Fibroblast of skin of scalp (primary cell): ENCODE measurements at places on chromosomes 2 and 18.

- DNase-seq = no peak
Measured at GRCh38 chr2:40394597-40394996, 57.3 kb downstream of the SLC8A1 start.

- no peak for DNase-seq
Measured at GRCh38 chr2:200379481-200380090, 73.1 kb downstream of the SPATS2L start.

- peak; percentile 88 for DNase-seq
Measured at GRCh38 chr2:133377021-133377481, 191.2 kb downstream of the NCKAP5 start.

DNA sequence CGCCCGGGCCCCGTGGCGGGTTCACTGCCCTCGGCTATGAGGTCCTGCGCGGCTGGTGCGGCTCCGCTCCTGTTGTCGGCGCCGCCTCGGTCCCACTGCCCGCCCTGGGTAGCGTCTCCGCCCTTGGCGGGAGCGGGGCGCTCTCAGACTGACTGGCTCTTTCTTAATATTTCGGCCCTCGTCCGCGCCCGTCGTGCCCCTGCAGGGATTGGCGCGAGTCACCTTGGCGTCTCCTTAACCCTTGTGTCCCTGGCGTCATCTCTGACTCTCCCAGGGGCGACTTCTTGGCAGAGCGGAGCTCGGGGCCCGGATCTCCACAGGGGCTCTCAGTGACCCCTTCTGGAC lies 1.3 kb downstream of the PTMA start:
- DNase-seq = peak; percentile 21

DNA sequence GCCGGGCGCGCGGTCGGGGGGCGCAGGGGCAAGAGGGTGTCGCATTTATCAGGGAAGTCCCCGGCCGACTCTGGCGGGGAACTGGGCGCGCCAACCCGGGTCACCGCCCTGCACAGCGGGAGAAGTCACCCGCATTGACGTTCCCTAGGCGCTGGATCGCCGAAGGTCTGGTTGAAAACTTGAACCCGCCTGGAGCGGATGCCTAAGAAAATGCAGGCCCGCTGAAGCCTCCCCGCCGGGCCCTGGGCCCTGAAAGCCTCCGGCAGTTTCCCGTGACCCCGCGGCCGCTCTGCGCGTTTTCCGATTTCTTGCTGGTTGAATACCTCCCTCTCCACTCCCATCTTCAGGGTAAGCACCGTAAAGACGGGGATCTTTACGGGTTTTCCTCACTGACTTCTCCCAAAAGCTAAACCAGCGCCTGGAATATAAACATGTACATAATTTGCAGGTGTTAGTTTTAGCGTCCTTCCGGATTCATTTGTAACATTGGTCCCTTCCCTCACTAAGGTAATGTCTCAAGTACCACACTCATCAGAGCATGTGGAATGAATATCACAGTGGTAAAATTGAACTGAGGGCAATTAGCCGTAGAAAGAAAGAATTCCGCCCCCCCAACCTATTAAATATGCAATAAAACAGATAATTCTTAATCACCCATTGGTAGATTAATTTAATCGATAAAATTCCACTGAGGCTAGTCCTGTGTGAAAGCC lies 675 bp upstream of the SPIRE1 start:
- DNase-seq = peak; percentile 18

- no peak for DNase-seq
Measured at GRCh38 chr2:241925821-241926441, 56.4 kb downstream of the RTP5 start.

DNA sequence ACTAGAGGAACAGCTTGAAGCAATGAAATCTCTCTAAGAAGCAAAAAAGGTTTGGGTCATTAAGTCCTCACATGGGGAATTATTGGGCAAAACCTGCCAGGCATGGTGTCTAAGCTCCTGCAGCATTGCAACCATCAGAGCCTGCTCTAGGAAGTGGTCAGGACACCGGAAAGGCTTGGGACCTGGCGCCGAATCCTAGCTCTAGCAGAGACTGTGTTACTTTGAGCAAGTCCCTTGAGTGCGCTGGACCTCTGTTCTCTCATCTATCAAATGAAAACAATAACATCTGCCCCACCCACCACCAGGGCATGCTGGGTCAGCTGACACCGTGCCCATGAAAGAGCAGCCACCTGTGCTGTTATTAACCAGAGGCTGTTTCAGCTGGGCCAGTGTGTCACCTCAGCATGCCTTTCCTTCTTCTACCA lies 6.3 kb downstream of the TMEM127 start:
- DNase-seq = no peak

DNA sequence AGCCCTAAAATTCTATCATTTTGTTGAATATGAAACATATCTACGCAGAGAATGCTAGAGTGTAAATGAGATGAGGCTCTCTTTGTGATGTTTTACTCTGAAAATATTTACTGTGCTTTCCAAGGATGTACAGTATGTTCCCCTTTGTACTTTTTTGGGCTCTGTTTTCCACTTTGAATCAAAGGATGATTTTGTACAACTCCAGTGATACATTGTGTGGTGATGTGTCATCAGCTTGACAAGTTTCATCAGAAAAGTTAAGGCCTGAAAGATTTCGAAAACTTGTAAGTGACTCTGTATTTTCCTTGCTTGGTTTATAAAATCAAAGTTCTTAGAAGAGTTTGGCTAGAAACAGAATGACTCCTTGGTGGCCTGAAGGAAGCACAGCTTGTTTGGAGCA lies 206.3 kb downstream of the LTBP1 start:
- DNase-seq = peak; percentile 88

GRCh38 chr18:54774423-54774822 lies 53.9 kb upstream of the RAB27B start:
- peak; percentile 43 for DNase-seq

GRCh38 chr18:9570255-9570654 lies 44.1 kb downstream of the PPP4R1 start:
- no peak for DNase-seq
